ENCODE measurements at places on chromosomes 11 and 22. TPM values are rescaled to one million over a fixed set of nuclear protein-coding genes. Genes with fewer than 3 reads are reported as not detected.

Gene SOX10
- not detected for total RNA-seq

Gene TPBGL
- total RNA-seq = 0.18 TPM

Gene PAMR1
- total RNA-seq = not detected

Gene DCDC1
- 0.46 TPM for total RNA-seq

Gene MEI1
- not detected for total RNA-seq

Gene WBP2NL
- total RNA-seq = not detected

Gene CHKA
- total RNA-seq = 34.3 TPM

Gene IFITM1
- total RNA-seq = 0.17 TPM

Gene ACR
- not detected for total RNA-seq

Gene TSGA10IP
- total RNA-seq = not detected

Gene LGALS12
- total RNA-seq = not detected

Gene NCAPD3
- total RNA-seq = 24.5 TPM

Gene SLC5A1
- total RNA-seq = 0.08 TPM

Gene UCP3
- 1.1 TPM for total RNA-seq

Gene KDM4E
- not detected for total RNA-seq

Gene DKK3
- total RNA-seq = 15.2 TPM

Gene JRKL
- 6.3 TPM for total RNA-seq

Gene TRIM51
- total RNA-seq = not detected

Gene CBX7
- 0.94 TPM for total RNA-seq

Gene ANO5
- 1.9 TPM for total RNA-seq

Gene CARD16
- not detected for total RNA-seq

Gene KIF18A
- 13.0 TPM for total RNA-seq

Gene NELL1
- not detected for total RNA-seq

Gene RTN4R
- 11.6 TPM for total RNA-seq

Gene OR8D4
- not detected for total RNA-seq

Gene MYRF
- total RNA-seq = 18.9 TPM

Gene CBLIF
- total RNA-seq = not detected

Gene KRTAP5-9
- not detected for total RNA-seq

Gene ZBED5
- total RNA-seq = 17.5 TPM

Gene TMEM25
- total RNA-seq = 0.36 TPM

Gene KCNJ5
- total RNA-seq = not detected

Measured in A549 treated with dexamethasone at 1 μM for 4 hours (cell line).